Stimulated activated CD4-positive, alpha-beta T cell treated with anti-CD3 and anti-CD28 coated beads, TNF-alpha, amount 100 ng/mL, for 48 hours (primary cell): ENCODE measurements at places on chromosomes 5 and 9.
A peak's percentile ranks its signal among the peaks of the same experiment; 100 is the strongest.

GRCh38 chr9:138013273-138013672 lies 135.7 kb downstream of the CACNA1B start:
- no peak for DNase-seq

DNA sequence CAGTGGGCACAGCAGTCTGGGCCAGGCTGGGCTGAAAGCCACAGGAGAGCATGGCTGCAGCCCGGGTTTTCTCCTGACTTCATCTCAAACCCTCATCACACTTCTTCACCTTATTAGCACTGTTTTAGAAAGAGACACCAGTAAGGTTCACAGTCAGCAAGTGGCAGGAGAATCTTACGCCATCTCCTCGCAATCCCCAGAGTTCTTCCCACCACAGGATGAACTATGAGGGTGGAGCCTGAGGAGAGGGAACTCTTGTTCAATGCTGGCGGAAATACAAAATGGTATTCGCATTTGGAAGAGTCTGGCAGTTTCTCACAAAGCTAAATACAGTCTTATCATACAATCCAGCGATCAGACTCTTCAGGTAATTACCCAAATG lies 14.7 kb downstream of the BICD2 start:
- DNase-seq: no peak

DNA sequence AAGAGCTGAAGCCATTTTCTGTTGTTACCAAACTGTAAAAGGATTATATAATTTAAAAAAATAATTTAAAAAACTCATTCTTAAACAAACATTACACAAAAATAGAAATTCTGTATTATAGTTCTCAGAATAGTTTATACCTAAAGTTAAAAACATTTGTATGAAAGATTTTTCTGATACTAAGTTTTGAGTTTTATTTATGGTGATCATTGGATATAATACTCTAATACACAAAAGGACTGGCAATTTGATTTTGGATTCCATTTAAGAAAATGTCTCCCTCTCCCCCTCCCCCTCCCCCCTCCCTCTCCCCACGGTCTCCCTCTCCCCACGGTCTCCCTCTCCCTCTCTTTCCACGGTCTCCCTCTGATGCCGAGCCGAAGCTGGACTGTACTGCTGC lies 37.7 kb upstream of the PDCL start:
- no peak for DNase-seq

DNA sequence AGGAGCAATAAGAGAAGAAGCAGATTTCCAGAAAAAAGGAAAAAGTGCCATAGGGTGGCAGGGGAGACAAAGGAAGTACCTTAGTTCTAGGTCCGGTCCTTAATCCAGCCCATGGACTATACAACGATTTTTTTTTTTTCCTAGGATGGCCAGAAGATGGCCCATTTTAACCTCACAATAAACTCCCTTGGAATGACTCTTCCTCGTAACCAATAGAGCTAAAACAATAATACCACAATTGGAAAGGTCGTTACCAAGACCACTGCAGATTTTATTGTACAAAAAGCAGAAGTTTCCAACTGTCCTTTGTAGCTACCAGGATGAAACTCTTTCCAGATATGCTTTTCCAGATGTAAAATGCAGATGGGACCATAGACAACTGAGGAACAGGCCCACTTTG lies 34.4 kb upstream of the SSBP2 start:
- DNase-seq: no peak

- no peak for DNase-seq
Observed at GRCh38 chr5:138064526-138064925, 19.3 kb upstream of the WNT8A start.

DNA sequence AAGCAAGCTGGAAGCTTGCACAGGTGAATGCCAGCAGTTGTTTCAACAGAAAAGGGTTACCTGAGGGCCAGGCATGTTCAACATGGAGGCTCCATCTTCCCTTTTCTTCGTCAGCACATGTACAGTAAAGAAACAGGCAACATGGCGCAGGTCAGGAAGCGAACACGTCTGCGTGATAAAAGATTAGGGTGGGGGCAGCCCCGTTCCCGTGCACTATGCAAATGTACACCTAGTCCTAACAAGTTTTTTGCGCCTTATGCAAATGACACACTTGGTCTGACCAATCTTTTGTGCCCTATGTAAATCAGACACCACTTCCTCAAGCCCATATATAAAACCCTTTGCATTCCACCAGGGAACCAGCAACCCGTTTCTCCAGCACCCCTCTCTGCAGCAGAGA lies 452.1 kb upstream of the PTPRD start:
- no peak for DNase-seq

- DNase-seq: peak; percentile 23
Observed at GRCh38 chr5:82793808-82794419, 283.3 kb downstream of the TMEM167A start.

GRCh38 chr5:132095424-132095972 lies 21.9 kb downstream of the CSF2 start:
- DNase-seq: no peak

DNA sequence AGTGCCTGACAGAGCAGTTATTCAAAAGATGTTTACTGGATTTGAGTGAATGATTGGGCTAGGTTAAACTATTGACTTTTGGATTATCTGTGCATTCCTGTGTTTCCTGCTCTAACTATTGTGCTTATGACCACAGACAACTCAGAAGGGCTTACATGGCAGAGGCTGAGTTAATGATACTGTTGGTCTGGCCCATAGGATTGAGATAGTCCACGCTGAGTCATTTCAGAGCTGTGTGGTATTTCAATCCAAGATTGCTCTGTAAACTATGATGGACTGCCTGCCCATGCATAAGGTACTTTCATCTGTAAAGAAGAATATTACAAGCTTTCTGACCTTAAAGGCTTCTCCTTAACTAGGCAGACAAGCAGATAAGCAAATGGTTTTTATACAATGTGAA lies 49.1 kb upstream of the SLIT3 start:
- DNase-seq: no peak

DNA sequence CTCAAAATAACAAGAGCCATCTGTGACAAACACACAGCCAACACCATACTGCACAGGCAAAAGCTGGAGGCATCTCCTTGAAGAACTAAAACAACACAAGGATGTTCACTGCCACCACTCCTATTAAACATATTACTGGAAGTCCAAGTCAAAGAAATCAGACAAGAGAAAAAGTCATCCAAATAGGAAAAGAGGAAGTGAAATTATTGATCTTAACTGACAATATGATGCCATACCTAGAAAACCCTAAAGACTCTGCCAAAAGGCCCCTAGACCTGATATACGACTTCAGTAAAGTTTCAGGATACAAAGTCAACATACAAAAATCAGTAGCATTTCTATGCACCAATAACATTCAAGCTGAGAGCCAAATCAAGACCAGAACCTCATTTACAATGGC lies 30.0 kb upstream of the MACIR start:
- DNase-seq: no peak

DNA sequence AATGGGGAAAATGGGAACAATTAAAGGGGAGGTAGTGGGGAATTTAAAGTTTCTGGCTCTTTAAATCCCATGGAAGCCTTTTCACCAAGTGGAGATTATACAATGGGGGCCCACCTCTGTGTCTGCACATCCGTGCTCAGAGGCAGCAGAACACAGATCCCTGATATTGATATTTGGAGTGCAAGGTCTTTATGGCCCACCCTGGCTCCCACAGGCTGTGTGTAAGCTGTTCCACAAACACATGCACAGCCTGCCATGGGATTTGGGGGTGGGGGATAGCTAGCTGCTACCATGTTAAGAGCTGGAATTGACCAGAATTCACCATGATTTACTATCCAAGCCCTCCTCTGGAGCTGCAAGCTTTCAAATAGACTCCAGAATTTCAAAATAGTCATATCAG lies 55.9 kb downstream of the RASGEF1C start:
- DNase-seq: no peak

- DNase-seq: no peak
Observed at GRCh38 chr9:13597427-13597826, 317.9 kb upstream of the MPDZ start.

DNA sequence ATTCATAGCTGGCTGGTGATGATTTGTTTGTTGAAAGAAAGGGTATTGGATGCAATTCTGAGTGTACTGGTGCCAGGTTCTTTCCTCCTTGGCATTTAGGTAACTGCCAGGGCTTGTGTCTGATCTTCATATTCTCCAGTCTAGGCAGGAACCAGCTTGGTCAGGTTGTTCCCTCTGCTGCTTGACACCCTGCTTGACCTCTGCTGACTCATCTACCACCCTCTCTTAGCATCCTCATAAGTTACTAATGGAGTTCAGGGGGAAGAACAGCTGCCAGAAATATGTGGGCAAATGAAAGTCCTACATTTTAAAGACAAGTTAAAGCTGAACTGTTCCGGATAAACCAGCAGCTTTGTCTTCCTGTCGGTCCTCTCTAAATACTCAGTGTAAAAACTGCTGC lies 116.1 kb upstream of the TNC start:
- DNase-seq: no peak

DNA sequence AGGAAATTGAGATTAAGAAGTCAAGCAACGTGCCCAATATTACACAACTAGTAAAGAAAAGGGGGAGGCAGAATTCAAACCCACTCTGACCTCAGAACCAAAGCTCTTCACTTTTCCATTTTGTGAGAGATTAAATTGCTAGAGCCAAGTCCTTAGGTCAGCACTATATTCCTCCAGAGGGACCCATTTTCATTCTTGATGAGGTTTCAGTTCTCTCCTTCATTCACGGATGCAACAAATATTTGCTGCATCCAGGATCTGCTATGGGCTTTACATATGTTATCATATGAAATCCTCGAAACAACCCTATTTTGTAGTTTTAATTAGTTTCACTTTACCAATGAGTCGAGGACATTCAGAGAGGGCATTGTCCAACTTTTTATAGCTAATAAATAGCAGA lies 239.2 kb downstream of the EFNA5 start:
- DNase-seq: no peak
